ENCODE measurements at places on chromosomes 12 and 14.

GRCh38 chr14:70014406-70015095 is 135.3 kb downstream of the SMOC1 start:
- no peak for DNase-seq

DNA sequence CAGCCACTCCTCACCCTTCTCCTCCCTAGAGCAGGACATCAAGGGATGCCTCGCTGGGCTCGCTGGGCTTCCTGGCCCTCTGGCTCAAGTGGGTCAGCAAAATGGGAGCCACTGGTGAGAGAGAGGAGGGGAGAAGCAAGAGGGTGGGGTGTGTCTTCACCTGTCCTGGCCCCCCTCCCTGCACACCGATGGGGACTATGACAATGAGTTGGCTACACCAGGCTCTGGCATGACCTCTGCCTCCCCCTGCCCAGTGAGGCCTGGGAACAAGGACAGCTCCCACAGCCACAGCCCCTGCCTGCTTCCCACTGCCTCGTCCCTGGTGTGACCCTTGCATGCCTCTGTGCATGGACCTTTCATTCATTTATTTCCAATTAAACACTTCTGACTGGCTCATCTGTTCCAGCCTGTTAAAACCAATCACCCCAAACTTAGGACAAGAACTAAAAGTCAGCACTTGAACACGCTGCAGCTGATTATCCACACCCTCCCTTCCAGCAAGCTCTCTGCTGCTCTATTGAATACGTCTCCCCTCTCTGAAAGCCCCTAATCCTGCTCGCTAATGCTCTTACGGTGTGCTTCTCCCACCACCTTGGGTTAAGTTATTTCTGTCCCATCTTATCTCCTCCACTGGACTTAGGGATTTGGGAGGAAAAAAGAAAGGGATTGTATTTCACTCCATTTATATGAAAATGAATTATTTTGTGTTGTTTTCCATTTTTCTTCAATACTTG is 5.8 kb upstream of the PPP2R5C start:
- no peak for DNase-seq

GRCh38 chr12:87678453-87678852 is 350.7 kb downstream of the C12orf50 start:
- DNase-seq: no peak

- DNase-seq: no peak
Observed at GRCh38 chr12:109818905-109819500, 14.2 kb downstream of the TRPV4 start.

DNA sequence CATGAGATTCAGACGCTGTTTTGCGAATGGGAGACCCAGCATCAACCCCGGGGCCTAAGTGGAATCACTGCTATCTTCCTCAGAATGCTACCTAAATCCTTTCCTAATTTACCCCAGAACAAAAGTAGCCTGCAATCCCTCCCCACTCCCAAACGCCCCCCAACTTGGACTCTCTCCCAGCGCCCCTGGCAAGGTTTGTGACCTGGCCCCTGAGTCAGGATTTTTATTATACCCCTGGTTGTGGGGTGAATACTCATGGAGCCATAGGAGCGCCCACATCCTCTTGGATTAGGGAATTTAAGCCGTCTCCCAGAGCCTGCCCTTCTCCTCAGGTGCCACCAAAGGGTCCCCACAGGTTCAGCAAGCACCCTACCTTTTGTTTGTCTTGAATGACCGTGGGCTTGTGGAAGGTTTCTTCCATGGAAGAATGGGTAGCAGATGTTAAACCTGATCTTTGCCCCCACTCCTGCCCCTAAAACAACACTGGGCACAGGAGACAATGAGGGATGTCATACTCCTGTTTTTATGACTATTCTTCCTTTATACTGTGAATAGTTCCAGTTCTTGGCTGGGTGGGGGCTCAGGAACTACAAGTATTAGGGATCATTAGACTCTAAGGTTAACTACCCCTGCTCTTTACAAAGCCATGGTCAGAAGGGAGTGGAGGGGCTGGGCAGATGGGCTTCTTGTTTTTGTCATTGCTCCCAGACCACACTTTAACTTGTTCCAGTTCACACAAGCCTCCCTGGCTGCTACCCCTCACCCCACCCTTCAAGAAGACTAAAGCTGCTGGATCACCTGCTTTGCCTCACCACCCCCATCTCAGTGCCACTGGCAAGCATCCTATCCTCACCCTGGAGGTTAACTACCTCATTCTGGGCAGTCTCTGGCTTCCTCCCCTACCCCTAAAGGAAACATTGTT is 630 bp downstream of the MYL6B start:
- DNase-seq: no peak

- no peak for DNase-seq
Observed at GRCh38 chr14:64676410-64677008, 27.7 kb upstream of the PLEKHG3 start.

DNA sequence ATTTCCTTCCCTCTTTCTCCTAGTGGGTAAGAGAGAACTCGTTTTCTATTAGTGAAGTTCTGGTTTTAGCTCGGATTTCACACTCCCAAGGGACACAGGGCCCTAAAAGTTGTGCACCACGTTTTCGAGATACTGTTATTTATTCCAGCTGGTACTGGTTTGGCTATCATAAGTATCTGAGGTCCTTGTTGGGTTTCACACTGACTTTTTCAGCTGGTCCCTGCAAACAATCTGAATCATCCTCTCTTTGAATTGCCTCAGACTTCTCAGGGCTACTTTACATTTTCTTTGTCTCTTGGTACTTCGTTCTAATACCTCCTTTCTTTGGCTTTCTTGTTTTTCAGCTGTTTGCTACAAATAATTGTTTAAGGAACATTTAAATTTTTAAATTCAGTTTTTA is 75.7 kb downstream of the SCN8A start:
- DNase-seq: no peak

- DNase-seq: no peak
Observed at GRCh38 chr12:106715582-106715981, 58.9 kb upstream of the RIC8B start.

Measured in stomach (tissue), 19 donors.